Activated CD4-positive, alpha-beta memory T cell treated with anti-CD3 and anti-CD28 coated beads, Interleukin-2, amount 10 ng/mL, durations not matched to agents 7 days and 5 days (primary cell): ENCODE measurements at places on chromosomes 5 and 9. TPM values are rescaled to one million over a fixed set of nuclear protein-coding genes. Genes with fewer than 3 reads are reported as not detected.

DNA sequence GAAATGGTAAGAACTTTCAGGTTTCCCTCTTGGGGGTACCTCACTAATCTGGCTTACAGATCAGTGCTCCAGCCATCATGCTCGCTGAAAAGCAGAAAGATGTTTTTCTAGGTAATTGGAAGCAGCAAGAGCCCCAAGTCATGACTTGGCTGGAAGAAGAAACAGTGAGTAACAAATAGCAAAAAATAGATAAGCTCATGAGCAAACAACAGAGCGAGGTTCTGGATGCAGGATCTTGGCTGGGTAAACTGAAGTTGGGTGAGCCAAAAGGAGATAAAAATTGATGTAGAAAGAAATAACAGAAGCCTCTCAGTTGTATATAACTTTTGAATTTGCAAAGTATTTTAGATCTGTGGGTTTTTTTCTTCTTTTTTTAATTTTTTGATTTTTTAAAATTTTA lies 110.1 kb downstream of the INSYN2B start:
- no peaks in the 10 kb centered on the region for H3K27me3 ChIP-seq
- H3K36me3 ChIP-seq = peaks cover 25% of the 10 kb centered on the region
- H3K4me1 ChIP-seq = no peaks in the 10 kb centered on the region
- H3K27ac ChIP-seq = no peak overlapping the region
- no peak overlapping the region for H3K4me3 ChIP-seq

DNA sequence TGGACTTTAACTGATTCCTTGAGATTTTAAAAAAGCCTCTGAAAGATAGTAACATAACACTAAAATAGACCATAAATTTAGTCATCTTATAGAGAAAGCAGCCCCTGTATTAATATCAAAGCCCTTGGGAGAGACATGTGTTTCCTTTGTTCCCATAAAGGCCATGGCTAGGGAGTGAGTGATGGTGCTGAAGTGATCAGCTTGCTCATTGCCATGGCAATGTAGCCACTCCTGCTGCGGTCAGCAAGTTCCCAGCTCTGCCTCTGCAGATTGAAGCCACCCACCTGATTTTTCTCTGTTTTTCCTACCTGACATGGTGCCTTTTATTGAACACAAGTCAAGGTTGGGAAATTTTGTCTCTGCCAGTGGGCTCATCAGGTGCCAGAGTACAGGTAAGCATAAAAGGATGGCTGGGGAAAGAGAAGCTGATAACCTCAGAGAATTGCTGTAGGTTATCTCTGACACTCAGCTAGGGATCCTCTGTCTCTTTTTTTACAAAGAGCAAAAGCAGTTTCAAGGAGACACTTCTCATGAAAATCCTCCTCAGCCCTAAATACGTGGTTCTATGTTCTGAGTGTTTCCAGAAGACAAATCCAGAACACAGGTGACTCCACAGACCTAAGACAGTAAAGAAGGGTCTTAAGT lies 296.3 kb upstream of the NMUR2 start:
- no peak overlapping the region for H3K27ac ChIP-seq
- H3K4me1 ChIP-seq = no peaks in the 10 kb centered on the region
- no peaks in the 10 kb centered on the region for H3K27me3 ChIP-seq
- H3K4me3 ChIP-seq = no peak overlapping the region

MYMK gene
- total RNA-seq = not detected

C9orf152 gene
- total RNA-seq = not detected
